Stimulated activated CD8-positive, alpha-beta memory T cell treated with anti-CD3 and anti-CD28 coated beads, Interleukin-12 subunit alpha, Interleukin-12 subunit beta, amount 100 ng/mL, for 1 hour (primary cell): ENCODE measurements at places on chromosomes 7 and 10.

- DNase-seq: no peak
These were observed 30.3 kb downstream of the ERCC6 start for GRCh38 chr10:49508654-49509053.

DNA sequence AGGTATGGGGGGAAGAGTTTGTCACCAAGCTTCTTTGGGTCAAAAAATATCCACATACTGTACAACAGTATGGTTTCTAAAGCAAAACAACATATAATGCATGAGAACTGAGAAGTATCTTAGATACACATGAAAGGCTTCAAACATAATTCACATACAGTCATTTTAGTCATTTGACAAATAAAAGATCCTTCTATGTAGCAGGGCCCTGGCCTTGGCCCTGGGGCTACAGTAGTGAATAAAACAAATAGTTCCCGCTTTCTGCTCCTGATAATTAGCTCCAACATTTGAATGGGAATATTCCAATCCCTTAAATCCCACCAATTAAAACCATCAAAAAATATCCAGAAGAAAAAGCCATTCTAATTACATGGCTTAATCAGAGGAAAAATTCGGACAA, 51.3 kb downstream of the MALSU1 start:
- no peak for DNase-seq

DNA sequence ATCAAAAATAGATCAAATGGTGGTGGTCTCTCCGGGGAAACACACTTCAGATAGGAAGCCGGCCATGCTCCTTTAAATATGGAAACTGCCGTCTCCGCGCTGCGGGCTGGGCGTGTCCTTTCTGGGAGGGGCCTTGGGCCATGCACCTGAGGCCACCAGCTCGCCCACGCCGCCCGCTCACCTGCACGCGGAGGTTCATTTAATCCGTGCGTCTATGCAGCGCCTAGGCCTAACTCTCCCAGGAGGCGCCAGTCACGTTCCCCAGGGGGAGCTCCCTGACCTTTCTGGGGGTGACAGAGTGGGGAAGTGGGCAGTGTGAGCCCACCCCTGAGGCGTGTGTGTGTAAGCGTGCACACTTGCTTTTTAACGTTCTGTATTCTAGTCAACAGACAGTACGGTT, 64.0 kb downstream of the C10orf143 start:
- no peak for DNase-seq

- no peak for DNase-seq
These were observed 138.9 kb upstream of the CDK13 start for GRCh38 chr7:39811161-39811614.

- DNase-seq: peak; percentile 7
These were observed 119.4 kb downstream of the COL28A1 start for GRCh38 chr7:7416031-7416858.

GRCh38 chr10:109467551-109467950, 455.8 kb downstream of the XPNPEP1 start:
- no peak for DNase-seq

GRCh38 chr10:114663626-114664025, 5.6 kb upstream of the ABLIM1 start:
- DNase-seq: no peak

DNA sequence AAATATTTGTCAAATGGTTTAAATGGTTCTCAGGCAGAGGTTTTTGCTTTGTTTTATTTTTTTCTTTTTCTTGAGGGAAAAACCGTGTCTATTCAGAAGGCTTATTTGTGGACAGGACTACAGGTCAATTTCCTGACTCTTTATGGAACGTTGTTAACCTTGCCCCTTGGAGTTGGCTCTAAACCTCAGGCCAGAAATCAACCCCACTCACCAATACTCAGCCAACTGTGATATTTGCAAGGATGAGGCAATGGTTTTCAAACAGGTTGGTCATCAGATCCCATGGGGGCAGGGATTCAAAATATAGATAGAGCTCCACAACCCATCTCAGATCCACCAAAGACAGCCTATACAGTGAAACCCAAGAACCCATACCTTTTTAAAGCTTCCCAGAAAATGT, 10.2 kb downstream of the PDLIM1 start:
- DNase-seq: no peak

- no peak for DNase-seq
These were observed 19.0 kb upstream of the C10orf71 start for GRCh38 chr10:49280001-49280408.

- no peak for DNase-seq
These were observed 24.0 kb upstream of the CSGALNACT2 start for GRCh38 chr10:43114088-43114742.

DNA sequence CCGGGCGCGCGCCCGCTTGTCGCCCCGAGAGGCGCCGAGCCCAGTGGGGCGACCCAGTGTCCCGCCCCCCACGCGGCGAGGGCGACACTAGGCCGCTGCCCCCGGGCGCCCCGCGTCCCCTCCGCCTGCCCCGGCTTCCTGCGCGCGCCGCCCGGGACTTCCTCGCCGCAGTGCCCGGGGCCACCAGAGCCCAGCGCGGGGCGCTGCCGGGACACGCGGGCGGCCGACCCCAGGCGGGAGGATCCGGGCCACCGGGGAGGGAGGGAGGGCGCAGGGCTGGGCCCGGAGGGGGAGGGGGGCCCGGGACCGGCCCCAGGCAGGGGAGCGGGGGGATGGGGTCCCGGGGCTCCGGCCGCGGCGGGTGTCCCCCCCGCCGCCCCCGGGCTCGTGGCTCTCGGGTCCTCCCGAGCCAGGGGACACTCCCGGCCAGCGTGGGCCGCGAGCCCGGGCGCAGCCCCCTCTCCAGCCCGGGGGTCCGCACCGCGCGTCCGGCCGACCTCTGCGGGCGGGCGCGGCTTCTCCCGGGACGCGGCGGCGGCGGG, 435 bp upstream of the PWWP2B start:
- peak; percentile 36 for DNase-seq

DNA sequence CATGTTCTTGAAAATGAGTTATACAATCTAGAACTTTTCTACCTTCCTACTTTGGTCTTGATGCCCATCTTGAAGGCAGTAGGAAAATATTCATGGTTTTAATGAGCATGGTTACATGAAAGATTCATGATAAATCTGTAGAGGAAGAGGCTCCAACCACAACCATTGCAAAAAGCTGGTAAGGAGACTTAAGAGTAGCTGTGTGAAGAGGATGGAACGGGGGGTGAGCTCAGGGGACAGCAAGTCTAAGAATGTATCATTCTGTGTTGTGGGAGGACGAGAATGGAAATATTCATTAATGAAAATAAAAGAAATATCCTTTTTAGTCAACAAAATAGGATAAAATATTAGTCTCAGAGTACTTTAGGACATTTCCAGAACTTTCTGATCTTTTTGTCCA, 81.1 kb downstream of the BMPER start:
- no peak for DNase-seq

- no peak for DNase-seq
These were observed 32.6 kb upstream of the RADIL start for GRCh38 chr7:4916113-4916512.

- no peak for DNase-seq
These were observed 110.7 kb downstream of the WDR37 start for GRCh38 chr10:1166828-1167275.
